Stimulated activated CD8-positive, alpha-beta memory T cell treated with anti-CD3 and anti-CD28 coated beads, Interleukin-15, amount 100 ng/mL, for 24 hours (primary cell): ENCODE measurements at places on chromosomes 6 and 20.

- no peak for DNase-seq
These were observed 73.1 kb downstream of the OR2B2 start for GRCh38 chr6:27838945-27839625.

DNA sequence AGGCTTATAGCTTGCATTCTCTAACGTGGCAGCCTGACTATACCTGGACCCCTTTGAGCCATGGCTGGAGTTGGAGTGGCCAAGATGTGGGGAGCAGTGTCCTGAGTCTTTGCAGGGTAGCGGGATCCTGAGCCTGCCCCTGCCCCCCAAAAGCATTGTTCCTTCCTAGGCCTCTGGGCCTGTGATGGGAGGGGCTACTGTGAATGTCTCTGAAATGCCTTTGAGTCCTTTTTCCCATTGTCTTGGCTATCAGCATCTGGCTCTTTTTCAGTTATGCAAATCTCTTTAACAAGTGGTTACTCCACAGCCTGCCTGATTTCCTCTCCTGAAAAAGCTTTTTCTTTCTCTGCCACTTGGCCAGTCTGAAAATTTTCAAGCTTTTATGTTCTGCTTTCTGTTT lies 17.0 kb upstream of the PRL start:
- DNase-seq: no peak

DNA sequence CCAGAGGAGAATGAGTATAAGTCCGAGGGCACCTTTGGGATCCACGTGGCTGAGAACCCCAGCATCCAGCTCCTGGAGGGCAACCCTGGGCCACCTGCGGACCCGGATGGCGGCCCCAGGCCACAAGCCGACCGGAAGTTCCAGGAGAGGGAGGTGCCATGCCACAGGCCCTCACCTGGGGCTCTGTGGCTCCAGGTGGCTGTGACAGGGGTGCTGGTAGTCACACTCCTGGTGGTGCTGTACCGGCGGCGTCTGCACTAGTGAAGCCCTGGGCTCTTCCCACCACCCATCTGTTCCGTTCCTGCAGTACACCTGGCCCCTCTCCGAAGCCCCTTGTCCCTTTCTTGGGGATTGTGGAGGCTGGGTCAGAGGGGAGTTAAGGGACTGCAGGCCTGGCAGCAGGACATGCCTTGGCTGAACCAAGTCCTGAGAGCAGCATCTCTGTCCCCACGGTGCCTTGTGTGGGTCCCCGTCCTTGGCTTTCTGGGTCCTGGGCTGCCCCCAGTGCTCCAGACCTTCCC lies 19.3 kb downstream of the MAVS start:
- DNase-seq: no peak

DNA sequence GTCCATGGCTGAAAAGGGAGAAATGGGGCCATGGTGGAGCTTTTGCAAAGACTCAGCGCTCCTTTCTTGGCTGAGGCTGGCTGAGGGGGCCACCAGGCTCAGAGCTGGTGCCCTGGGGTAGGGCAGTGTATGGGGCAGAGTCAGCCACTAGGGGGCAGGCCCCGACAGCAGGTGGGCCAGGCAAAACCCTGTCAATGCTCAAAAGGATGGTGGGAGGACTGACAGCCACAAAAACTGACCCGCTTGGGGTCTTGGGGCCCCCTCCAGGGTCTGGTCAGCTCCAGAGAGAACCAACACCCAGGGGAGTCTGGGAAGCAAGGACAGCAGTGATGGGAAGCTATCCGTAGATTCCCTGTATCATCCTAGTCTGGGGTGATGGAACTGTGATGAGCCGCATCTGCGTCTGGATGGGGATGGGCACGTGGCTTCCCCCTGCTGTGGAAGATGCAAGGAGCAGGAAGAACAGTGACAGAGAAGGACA lies 306.9 kb downstream of the DHX35 start:
- peak; percentile 11 for DNase-seq

DNA sequence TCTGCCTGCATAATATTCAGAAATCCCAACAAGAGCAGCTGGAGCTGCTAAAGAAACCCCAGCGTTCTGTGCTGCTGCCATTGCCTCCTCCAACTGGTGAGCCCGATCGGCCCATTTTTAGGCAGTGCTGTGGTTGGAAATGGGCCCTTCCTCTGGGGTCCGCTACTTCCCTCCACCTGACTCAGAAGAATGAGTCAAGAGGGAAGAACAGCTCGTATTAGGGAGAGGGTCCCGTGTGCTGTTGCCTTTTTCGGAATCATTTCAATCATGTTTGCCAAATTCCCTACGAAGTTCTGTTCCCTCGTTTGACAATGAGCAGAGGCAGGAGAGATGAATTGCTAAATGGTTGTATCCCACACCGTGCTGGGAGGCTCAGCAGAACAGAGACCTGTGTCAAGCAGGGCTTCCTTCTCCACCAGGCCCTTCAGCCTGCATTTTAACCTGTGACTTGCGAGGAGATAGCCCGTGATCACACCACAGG lies 38.4 kb downstream of the THBS2 start:
- no peak for DNase-seq

DNA sequence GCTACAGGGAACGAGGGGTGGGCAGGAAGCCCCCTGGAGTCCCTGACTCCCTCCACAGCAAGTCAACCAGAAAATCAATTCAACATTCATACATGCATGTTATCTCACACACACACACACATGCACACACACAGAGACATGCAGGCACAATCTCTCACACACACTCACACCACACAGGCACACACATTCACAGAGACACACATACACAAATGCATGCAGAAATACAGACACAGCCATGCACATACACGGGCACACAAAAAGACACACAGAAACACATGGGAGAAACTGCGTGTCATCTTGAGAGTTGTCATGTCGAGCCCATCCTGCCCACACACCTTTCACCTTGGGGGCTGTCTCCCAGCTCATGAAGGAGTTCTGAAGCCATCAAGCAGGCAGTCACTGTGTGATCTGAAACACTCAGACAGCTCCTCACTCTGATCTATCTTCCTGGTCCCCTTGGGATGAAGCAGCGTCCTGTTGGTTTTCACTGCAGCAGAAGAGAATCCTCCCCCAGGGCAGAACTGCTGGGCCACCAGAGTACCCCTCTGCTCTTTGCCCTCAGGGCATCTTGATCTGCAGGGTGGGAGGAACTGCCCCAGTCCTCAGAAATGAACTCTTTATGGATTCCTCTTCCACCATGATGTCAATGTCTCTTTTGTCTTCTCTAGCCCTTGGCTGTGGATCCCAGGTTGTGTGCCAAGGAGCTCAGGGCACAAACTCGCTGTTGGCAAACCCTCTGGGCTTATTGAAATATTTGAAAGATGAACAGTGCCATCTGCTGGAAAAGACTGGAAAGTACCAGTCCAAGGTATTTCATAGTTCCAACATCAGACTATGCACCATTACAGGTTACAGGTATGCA lies 8.8 kb downstream of the RAET1L start:
- no peak for DNase-seq

- DNase-seq: no peak
These were observed 5.5 kb upstream of the HLA-E start for GRCh38 chr6:30483677-30484279.

GRCh38 chr6:106844930-106845329 lies 129.6 kb downstream of the CD24 start:
- no peak for DNase-seq

- no peak for DNase-seq
These were observed 57.3 kb downstream of the BCKDHB start for GRCh38 chr6:80163754-80164187.

- DNase-seq: no peak
These were observed 9.9 kb downstream of the ECI2 start for GRCh38 chr6:4125500-4125899.

DNA sequence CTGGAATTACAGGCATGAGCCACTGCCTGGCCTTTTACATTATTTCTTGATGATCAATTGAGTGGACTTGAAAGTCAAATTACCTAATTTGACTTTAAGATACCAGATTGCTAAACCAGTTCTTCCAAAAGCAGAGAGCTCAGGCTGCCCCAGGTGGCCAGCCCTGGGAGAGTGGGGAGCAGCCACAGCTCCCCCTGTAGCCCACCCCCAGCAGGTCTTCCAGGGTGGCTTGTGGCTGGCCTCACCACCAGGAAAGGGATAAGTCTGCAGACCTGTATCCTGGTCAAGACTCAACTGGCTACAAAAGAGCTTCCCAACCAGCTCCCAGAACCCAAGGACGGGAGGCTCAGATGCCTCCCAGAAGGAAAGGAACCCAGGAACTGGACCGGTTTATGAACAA lies 23.8 kb upstream of the AKAP12 start:
- DNase-seq: no peak

DNA sequence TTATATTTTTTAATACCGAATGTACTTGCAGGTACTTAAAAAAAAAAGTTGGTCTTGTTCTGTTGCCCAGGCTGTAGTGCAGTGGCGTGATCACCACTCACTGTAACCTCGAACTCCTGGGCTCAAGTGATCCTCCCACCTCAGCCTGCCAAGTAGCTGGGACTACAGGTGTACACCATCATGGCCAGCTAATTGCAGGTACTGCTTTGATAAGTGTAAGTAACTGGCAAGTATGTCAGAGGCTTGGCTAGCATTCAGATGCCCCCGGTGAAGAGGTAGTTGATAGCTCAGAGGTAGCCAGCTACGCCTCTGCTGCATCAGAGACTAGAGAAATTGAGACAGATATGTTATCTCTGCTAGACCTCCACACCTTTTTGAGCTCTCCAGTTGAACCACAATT lies 40.5 kb downstream of the BTBD9 start:
- DNase-seq: no peak
